ENCODE measurements at places on chromosomes 16 and 17. TPM values are rescaled to one million over a fixed set of nuclear protein-coding genes. Genes with fewer than 3 reads are reported as not detected.
A peak's percentile ranks its signal among the peaks of the same experiment; 100 is the strongest.

The ZNF598 gene
- 85.7 TPM for total RNA-seq

The CALB2 gene
- 0.59 TPM for total RNA-seq

The GPR179 gene
- 0.03 TPM for total RNA-seq

The PTX4 gene
- total RNA-seq, result not detected

The LGALS9C gene
- total RNA-seq, result not detected

The PHB1 gene
- 367 TPM for total RNA-seq

The TSPOAP1 gene
- 0.05 TPM for total RNA-seq

DNA sequence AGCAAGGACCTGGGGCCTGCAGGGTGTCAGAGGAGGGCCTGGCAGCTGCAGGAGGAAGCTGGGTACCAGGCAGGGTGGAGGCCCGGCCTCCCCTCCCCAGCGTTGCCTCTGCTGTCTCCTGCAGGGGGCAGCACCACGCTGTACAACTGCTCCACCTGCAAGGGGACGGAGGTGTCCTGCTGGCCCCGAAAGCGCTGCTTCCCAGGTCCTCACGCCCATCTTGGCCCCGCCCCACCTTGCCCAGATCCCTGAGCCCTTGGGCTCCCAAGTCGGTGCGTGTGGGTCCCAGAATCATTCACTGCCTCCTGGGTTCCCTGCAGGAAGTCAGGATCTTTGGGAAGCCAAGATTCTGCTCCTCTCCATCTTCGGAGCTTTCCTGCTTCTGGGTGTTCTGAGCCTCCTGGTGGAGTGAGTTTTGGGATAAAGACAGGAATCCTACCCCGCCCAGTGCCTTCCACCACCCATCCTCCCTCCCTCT is 1.2 kb downstream of the TMEM95 start:
- DNase-seq, result no peak

GRCh38 chr17:41492771-41493170 is 3.1 kb upstream of the KRT36 start:
- no peak for DNase-seq

- no peak for DNase-seq
These were observed 631 bp downstream of the RETREG3 start for GRCh38 chr17:42608305-42609181.

GRCh38 chr17:63275971-63276745 is 169.9 kb downstream of the CYB561 start:
- DNase-seq, result no peak

DNA sequence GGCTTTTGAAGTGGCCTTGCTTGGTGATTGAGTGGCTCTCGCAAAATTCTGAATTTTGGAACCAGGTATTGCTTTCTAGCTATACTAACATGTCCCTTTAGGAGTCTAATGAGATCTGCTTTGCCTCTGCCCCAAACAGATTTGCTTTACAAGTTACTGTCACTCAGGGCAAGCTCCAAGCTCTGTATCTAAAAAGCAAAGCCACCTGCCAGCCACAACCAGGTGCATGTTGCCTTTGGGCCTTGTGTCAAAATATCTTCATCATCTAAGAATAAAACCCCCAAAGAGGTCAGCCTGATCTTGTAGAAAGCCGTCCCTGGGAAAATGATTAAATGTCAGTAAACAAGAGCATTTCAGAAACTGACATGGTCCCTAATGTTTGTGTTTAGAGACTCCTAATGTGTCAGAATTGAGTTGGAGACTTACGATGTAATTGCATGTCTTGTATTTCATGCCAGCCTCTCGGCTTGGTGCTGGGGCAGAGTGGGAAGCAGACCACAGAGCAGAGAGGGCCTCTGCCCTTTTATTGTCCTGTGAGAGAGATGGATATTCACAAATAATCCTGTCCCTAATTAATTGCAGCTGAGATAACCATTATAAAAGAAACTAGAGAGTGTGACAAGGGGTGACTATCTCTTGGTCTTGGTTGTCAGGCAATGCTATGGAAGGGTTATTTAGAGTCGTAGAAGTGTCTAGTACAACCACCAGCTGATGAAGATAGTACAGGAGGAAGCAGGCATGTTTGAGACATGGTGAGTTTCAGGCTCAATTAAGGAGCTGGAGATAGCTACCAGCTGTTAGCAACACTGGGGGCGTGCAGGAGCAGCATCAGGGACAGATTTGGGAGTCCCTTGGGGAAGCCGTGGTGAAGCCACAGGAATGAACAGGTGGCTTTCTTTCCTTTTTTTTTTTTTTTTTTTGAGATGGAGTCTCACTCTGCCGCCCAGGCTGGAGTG is 90.7 kb downstream of the PITPNC1 start:
- DNase-seq, result no peak

DNA sequence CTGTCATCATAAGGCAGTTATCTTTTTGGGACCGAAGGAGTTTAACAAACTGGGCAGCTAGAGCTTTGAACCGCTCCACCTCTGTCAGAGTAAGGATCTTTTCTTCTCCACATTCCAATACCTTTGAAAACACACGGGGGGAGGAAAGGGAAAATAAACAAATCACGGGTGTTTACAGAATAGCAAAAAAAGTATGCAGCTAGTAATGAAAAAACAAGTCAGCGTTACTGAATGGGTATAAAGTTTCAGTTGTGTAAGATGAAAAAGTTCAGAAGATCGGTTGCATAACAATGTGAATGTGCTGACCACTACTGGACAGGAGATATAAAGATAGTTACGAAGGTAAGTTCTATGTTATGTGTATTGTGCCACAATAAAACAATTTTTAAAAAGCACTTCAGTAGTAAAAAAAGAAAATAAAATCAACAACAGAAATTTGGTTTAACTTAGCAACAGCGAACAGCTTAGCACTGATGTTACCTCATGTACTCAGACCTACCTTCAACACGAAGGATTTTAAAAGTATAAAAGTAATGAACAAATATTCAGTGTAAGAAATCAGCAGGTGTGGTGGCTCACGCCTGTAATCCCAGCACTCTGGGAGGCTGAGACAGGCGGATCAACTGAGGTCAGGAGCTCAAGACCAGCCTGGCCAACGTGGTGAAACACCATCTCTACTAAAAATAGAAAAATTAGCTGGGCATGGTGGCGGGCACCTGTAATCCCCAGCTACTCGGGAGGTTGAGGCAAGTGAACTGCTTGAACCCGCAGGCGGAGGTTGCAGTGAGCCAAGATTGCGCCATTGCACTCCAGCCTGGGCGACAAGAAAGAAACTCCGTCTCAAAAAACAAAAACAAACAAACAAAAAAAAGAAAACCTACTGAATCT is 34.3 kb downstream of the MARF1 start:
- DNase-seq, result no peak

DNA sequence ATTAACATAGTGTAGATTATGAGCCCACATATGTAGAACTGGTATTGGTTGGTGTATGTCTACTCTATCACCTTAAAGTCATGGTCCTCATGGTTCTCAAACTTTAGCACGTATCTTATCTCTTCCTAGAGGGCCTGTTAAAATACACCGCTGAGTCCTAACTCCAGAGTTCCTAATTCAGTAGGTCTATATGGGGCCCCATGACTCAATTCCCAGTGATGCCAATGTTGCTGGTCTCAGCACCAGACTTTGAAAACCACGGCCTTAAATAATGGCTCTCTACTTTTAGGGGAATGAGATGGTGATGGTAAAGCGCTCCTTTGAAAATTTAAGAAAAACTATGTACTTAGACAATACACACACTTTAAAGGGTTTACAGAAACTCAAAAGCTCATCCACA is 36.6 kb downstream of the SMURF2 start:
- no peak for DNase-seq

- DNase-seq, result no peak
These were observed 521 bp downstream of the C16orf87 start for GRCh38 chr16:46830417-46830901.

- no peak for DNase-seq
These were observed 25.8 kb downstream of the CNGB1 start for GRCh38 chr16:57944970-57945739.

DNA sequence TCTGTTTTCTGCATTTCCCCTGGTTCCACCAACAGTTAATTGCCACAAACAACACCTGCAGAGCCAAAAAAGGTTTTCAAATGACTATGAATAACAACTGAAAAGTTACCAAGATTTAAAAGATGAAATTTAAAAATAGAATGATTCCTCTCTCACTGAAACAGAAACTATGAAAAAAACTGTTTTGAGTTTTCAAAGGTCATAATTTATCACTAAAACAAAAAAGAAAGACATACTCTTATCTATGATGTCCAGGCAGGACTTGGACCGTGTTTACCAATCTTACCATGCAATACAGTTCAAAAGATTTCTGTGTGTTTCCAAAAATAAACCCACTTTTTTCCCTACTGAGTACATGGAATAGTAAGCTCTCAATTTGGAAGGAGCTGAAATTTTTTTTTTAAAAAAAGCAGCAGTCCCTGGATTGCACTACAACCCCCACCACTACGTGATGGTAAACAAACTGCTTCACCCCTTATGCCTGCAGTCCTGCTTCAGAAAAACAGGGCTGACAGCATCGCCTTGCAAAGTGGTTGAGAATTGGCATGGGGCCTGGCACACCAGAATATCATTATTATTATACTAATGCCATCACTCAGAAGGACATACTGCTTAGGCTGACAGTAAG is 8.5 kb downstream of the TXNDC11 start:
- no peak for DNase-seq

GRCh38 chr17:7995724-7996123 is 6.7 kb upstream of the GUCY2D start:
- no peak for DNase-seq

GRCh38 chr17:80671039-80671824 is 126.6 kb downstream of the RPTOR start:
- no peak for DNase-seq

DNA sequence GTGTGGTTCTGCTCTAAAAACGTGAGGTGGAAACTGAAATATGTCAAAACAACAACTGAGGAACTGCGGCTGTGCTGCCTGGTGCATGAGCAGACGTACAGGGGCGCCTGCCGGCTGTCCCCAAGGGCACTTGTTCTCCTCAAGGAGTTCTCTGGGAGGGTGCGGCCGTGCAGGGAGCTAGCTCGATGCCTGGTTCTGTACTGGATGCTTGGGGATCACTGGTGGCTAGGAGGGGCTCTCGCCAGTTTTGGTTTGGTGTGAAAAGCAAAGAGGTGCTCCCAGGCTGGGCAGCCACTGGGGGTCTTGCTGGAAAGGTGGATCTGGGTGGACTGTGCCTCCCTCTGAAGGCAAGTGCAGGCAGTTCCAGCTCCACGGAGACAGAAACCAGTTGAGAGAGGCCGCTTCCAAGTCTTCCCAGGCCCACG is 41.9 kb upstream of the ATP2A3 start:
- no peak for DNase-seq

DNA sequence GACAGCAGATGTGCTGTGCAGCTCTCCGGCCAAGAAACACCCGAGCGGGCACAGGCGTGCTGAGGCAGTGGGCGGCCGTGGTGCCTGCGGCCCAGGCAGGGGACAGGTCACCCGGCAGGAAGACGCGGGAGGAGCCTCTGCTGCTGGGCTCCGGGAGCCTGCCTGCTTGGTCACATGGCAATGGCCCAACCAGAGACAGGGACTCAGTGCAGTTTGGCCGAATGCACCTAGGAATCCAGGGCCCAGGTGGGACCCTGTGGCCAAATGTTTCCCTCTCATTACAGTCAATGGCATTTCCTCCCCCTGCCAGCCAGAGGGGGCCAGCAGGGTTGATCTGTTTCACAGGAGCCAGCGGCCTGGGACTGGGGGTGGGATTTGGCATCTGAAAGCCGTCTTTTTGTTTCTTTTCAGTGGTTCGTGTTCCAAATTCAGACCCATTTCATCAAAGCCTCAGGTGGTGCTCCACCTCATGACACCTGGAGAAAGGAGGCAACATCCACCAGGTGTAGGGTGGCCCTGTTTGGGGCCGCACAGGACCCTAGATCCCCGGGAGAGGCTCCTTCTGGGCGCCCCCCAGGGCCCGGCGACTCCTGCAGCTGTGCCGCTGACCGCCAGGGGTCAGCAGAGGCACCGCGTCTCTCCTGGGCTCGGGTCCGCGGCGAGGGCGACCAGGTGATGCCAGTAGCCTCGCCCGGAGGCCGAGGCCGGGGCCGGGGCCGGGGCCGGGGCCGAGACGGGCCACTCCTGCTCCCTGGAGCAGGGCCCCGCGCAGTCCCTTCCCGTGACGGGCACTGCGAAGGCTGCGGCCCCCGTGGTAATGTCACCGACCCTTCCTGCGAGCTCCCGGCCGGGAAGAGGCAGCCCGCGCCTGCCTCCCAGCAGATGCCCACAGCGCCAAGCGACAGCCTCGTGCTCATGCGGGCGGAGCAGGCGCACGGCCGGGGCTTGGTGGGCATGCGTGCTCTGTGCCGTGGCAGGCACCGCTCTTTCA is 118.5 kb downstream of the C16orf78 start:
- no peak for DNase-seq

GRCh38 chr16:79658301-79659033 is 57.9 kb upstream of the MAF start:
- DNase-seq, result peak; percentile 35

GRCh38 chr17:4087911-4088693 is 54.7 kb downstream of the ZZEF1 start:
- peak; percentile 45 for DNase-seq

GRCh38 chr17:2157081-2157480 is 102.2 kb downstream of the HIC1 start:
- no peak for DNase-seq

All from Panc1 (cell line).